Substantia nigra (tissue), 51 donors: ENCODE measurements at places on chromosomes 1 and 21.

GRCh38 chr1:155379631-155380090 lies 59.0 kb downstream of the RUSC1 start:
- no peak for DNase-seq

- DNase-seq: no peak
Measured at GRCh38 chr1:223227031-223227430, 84.0 kb upstream of the TLR5 start.

GRCh38 chr1:115107516-115108260 lies 18.4 kb upstream of the TSPAN2 start:
- DNase-seq: no peak

GRCh38 chr21:45429221-45430175 lies 24.5 kb downstream of the COL18A1 start:
- no peak for DNase-seq

DNA sequence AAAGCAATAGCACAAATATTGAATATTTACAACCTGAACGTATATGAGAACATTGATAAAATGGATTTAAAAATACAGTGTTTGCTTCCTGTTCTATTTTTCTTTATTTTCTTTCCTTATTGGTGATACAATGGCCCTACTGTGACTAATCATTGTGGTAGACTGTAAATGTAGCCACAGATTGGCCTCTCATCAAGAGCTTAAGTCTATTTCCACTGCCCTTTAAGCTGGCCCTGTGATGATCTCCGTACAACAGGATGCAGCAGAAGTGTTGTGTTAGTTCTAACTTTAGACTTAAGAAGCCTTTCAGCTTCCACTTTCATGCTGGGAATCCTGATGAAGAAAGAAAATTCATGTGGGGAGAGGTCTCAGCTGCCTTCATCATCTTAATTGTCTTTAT lies 285.6 kb upstream of the B3GALT2 start:
- no peak for DNase-seq

DNA sequence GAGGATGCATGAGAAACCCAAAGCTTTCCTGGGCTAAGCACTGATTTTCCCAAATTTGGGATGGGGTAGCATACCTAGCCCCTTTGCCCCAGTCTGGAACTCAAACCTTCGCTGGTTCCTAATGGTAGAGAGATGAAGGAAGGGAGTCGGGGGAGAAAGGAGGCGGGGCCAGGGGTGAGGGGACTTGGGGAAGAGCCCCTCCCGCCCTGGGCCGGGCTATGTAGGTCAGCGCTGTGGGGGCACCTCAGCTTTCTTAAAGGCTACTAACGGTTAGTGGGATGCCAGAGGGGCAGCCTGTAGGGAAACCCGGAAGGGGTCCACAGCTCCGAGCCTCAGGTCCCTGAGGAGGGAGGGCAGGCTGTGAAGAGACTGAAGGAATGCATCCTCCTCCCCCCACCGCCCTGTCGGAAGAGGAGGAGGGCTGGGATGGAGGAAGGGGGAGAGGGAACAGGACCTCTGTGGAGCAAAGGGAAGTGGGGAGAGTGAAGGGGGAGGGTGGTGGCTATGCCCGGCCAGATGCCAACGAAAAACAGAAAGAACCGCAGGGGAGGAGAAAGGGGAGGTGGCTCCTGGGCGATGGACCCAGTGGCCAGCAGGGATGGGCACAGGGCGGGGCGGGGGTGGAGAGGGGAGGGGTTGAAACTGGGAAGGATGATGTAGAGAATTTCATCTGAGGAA lies 1.3 kb downstream of the CADM3 start:
- no peak for DNase-seq

- DNase-seq: no peak
Measured at GRCh38 chr1:43949678-43950077, 2.9 kb downstream of the IPO13 start.

GRCh38 chr1:24233684-24234600 lies 46.9 kb upstream of the IFNLR1 start:
- DNase-seq: no peak

DNA sequence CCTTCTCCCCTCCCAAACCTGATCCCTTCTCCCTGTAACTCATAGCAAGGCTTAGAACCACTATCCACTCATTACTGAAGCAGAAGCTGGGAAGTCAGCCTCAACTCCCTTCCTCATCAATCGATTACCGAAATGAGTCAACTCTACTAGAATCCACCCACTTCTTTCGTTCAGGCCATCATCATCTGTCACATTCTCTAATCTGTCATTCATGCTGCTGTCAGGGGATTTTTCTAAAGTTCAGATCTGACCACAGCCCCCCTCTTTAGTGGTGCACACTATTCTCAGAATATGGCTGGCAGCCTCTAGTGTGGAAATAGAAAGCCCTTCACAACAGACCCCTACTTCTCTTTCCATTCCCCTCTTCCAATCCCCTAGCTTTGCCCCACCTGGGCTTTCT lies 5.1 kb downstream of the NT5C1A start:
- DNase-seq: no peak

DNA sequence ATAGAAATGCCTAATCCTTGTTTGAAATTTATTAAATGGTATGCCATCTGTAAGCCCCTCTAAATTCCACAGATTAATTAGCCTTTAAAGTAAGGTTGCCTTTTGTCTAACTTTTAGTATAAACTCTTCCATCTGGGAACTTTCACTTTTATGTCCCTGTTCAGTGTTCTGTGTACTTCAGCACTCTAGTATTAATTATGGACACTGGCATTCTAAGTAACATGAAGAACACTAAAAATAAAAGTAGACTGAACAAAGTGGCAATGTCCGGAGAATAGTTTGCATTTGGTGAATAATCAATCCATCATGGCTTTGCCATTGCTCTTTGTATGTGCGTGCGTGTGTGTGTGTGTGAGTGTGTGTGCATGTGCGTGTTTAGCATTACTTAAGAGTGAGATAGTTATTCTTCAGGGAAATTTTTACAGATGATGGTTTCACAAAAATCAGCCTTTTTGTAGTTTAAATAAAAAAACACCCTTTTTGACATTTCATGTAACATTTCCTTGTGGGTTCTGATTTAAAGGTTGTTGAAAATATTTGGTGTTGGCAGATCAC lies 51.1 kb downstream of the ATF6 start:
- no peak for DNase-seq

DNA sequence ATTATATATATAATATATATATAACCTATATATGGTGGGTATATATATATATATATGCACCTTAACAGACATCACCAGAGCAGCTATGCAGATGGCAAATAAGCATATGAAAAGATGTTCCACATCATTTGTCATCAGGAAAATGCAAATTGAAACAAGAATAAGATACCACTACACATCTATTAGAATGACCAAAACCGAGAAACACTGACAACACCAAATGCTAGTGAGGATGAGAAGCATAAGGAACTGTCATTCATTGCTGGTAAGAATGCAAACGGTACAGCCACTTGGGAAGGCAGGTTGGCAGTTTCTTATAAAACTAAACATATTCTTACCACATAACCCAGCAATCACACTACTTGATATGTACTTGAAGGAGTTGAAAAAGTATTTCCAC lies 219.8 kb upstream of the PRMT6 start:
- no peak for DNase-seq

- DNase-seq: no peak
Measured at GRCh38 chr1:85195703-85196102, 5.1 kb downstream of the SYDE2 start.

DNA sequence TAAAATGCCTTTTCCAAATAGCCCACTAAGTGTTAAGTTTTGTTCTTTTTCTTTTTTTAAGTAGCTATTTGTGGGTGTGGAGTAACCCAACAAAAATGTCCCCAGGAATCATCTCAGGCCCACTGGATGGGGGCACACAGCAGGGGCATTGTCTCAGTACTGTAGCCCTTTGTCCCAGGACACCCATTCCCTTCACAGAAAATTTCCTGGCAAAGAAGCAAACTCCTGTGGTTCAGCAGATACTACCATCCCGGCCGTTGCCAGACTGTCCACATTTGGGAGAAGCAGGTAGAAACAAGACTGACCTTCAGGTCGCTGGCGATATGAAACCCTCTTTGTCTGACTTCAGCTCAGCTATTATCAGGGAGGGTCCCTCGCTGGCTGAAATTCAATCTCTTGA lies 23.7 kb upstream of the SRRM1 start:
- peak; percentile 15 for DNase-seq
